ENCODE measurements at places on chromosomes 3 and 15.

DNA sequence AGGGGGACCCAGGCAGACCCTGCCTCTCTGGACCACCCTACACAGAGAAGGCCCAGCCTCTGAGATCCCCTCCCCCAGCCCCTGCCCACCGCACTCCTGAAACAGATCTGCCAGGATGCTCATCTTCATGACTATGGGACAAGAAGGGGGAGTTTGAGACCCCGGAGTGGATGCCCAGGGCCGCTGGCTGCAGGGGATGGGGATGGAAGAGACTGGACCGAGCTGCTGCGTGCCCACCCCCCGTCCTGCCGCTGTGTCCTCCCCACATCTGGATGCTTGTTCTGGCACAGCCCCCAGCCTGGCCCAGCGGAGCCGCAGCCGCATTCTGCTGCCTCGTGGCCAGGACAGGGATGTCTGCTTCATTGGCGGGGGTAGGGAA lies 30.3 kb upstream of the SEMA3F start:
- DNase-seq = no peak

GRCh38 chr3:4633078-4634004 lies 140.2 kb downstream of the ITPR1 start:
- DNase-seq = peak; percentile 29

- DNase-seq = no peak
Observed at GRCh38 chr3:141082064-141082463, 30.9 kb downstream of the SPSB4 start.

DNA sequence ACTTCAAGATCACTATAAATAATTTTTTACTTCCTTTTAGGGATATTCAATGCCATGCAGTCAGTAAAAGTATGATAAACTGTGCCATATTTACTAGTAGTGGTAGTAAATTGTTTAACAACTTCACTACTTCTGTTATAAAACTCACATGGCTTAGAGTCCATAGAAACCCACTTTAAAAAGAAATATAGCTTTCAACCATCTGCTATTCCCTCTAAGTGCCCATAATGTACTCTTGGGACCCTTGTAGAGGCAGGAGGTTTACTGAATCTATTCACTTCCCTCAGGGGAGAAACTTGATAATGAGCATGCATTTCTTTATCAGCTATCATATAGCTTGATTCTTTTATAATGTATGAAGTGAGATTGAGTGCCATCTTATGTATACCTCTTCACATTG lies 1448.4 kb upstream of the ALCAM start:
- no peak for DNase-seq

GRCh38 chr3:66299891-66300290 lies 79.1 kb downstream of the SLC25A26 start:
- no peak for DNase-seq

- DNase-seq = no peak
Observed at GRCh38 chr15:95912280-95912625, 418.2 kb upstream of the NR2F2 start.

- DNase-seq = no peak
Observed at GRCh38 chr3:70607469-70607868, 295.0 kb upstream of the MDFIC2 start.

GRCh38 chr15:99981191-99981647 lies 248.0 kb upstream of the LYSMD4 start:
- no peak for DNase-seq

DNA sequence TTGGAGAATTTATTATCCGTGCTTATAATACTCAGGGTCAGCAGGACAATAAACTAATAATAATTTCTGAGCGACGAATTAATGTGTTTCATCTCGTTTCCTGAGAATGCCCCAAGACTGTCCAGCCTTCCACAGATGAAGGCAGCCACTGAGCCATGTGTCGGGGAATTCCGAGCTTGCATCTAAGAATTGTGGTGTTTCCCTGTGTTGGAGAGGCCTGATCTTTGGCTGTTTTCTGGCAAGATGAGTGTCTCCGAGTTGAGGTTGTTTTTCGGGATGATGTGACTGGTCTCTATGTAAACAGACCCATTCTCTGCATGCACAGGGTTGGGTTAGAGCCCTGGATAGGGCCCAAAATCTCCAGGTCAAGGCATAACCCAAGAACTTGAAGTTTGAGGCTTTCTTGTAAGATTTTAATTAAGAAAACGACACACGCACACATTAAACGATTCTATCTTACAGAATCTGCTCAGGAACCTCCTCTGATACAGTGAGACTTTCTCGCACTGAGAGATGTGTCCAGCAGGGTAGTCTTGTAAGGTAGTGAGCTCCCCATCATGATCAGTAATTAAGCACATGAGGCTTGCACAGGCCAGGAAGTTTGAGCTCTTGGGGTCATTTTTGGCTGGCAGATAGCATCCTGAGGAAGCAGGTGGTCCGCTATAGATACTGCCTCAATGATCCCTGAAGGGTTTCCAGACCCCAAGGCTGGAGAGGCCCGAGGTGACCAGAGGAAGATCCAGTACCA lies 14.4 kb downstream of the FGD5 start:
- no peak for DNase-seq

DNA sequence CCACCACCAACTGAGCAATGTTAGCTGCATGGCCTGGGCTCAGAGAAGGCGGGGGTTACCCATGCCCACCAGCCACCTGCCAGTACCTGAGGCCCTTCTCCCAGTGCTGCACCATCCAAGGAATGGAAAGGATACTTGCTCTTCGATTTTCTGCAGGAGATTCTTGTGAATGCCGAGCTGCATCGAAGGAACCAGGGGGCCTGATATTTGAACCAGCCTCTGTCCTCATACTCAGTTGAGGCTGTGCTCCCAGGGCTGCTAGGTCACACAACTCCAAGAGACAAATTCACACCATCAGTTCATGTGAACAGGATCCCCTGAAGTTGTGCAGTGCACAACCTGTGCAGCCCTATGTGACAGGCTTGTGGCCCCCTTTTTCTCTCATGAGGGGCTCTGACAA lies 18.0 kb downstream of the PLA2G4F start:
- DNase-seq = no peak

DNA sequence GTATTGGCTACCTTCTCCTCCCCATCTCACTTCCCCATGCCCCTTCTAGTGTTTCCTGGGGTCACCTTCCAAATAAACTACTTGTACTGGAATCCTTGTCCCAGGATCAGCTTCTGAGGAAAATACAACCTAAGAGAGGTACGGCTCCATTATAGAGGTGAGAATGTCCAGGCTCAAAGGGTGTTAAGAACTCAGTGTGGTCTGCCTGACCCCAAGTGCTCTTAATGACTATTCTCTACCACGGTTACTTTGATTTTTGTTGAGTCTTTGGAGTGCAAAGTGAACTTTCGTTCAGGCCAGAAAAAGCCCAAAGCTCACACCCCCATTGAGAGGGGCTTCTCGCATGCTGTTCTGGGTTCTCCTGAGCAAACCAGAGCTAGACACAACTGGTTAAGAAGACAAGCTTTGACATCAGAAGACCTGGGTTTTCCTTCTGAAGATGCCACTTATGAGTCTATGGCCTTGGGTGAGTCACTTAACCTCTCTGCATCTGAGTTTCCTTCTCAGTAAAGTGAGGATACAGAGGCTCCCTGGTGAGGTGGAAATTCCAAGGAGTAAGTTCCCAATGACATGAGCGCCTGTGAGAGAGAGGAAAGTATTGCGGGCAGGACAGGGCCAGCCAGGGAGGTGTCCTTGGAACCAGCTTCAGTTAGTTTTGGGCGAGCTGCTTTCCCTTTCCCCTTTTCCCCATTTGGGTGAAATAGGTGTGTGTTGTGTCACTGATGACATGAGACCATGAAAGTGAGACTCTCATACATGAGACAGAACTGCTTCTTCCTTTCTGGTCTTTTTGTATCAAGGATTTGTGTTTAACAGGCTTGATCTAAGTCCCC lies 475.0 kb upstream of the PROK2 start:
- no peak for DNase-seq

DNA sequence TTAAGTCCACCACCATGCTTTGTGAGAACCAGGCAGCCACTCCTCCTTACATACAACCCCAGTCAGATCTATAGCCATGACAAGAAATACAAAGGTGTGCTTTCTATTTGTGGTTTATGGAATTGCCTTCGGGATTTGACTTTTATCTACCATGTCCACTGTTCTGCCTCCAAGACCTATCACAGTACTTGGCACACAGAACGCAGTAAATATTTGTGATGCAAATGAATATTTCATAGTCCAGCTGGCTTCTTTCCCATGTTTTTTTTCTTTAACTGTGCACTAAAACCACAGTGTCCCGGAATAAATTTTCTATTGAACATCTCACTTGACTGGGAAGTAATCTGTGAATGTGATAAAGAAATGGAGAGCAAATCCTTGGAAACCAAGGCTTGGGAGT lies 314.7 kb downstream of the RORA start:
- no peak for DNase-seq

- DNase-seq = no peak
Observed at GRCh38 chr15:63203451-63204090, 14.2 kb downstream of the RAB8B start.

- DNase-seq = no peak
Observed at GRCh38 chr15:62962101-62962995, 80.2 kb upstream of the TPM1 start.

DNA sequence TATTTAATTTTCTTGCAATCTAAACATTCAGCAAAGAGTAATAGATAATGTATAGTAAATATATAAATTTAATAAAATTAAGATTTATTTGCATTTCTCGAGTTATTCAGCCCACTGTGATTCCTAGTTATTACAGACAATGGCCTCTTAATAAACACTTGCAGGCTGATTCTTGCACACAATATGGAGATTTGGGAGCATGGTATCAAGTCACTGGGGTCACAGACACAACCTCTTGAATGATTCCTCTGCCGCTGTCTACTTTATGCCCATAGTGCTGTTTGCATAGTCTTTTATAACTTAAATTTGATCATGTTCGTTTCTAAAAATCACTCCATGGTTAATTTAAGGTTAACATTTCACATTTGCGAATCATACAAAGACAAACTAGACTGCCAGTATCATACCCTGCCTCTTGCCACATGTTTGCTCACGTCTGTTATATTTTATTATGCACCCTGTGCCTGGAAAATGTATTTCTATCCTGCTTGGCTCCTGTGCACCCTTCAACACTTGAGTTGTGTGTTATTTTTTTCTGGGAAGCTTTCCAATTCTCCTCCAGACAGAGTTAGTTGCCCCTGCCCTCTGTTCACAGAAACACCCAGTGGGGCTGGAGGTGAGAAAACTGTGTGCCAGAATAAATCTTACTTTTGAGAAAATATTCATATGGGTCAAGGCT lies 206.3 kb upstream of the ROBO1 start:
- DNase-seq = no peak

- DNase-seq = no peak
Observed at GRCh38 chr3:179402963-179403362, 48.3 kb downstream of the GNB4 start.

DNA sequence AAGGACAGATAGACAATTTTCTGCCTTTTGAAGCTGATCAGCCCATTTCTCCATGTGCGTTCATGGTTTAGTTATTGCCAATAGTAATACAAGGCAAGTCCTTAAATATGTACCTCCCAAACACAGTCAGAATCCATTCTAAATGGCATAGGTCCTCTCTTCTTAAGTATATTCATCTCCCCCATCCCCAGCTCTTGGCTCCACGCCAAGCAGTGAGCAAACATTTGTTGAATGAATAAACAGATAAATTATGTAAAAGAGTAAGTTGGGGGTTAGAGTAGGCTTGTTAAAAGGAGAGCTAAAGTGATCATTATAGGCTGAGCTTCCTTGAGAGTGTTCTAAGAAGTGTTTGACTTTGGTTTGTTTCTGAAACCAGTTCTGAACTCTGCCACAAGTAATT lies 241.3 kb downstream of the ITPR1 start:
- no peak for DNase-seq

- DNase-seq = no peak
Observed at GRCh38 chr3:11717301-11717700, 73.6 kb upstream of the VGLL4 start.

GRCh38 chr3:71641674-71642073 lies 58.1 kb upstream of the FOXP1 start:
- DNase-seq = no peak

DNA sequence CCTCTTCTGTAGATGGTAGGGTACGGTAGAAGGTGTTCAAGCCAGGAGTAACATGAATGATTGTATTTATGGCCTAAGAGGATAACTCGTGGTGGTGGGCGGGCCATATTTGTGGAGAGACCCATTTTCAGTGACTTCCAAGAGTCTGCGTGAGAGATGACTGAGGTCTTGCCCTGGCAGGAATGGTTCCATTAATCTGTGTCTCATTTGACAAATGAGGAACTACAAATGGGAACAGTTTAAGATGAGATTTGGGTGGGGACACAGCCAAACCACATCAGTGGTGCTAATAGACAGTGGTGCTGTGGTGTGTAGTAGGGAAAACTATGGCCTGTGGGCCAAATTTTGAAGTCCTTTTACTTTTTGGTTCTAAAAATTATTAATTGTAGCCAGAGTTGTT lies 47.1 kb downstream of the FLNB start:
- DNase-seq = no peak

DNA sequence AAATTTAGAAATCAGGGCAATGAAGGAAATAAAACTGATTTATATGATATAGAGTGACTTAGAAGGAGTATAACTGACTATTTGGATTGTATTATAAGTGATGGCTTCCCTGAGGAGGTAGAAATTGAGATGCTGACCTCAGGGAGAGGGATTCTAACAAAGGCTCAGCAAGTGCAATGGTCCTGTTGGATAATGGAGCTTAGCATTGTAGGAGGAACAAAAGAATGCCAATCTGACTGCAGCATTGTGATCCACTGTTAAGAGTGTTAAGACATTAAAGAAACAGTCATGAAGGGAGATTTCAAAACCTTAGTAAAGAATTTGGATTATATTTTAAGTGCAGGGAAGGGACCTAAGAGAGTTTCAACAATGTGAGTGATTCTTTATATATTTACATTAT lies 158.4 kb upstream of the NAALADL2 start:
- DNase-seq = peak; percentile 2

GRCh38 chr15:71168166-71168834 lies 53.0 kb downstream of the THSD4 start:
- DNase-seq = no peak

DNA sequence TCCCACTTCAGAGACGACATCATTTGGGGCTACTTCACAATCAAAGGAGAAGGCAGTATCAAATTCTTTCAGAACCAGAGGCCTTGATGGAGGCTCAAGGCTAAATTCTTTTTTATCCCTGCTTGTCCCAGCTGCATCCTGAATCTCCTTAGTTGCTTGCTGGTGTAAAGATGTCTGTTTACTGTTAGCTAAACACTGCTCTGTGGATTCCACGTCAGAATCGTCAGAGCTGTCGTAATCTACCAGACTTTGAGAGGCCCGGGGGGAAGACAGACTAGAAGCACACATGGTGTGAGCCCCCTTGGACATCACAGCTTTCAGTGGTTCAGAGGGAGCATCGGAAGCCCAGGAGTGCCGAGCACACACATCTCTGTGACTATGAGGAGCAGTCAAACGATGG lies 32.6 kb downstream of the LINS1 start:
- DNase-seq = no peak

- no peak for DNase-seq
Observed at GRCh38 chr3:138470687-138471086, 36.3 kb downstream of the ESYT3 start.

DNA sequence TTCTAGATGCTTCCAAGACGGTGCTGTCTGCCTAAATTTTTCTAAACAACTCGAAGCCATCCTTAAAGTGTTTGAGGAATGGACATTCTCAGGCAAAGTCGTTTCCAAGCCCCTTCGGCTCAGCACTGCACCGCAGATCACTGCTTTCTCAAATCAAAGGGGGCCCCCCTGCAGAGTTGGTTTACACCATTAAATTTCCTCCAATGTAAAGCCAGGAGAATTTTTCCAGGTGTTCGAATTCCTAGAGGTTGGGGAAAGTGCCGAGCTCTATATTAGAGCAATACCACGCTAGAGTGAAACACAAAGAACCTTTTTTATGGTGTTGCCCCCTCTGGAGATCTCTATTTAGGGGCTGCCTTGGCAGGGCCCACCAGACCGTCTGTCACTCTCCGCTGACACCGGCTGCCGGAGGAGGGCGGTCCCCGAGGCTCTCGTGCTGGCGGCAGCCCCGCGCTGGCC lies 277.9 kb upstream of the NR2F2 start:
- DNase-seq = no peak
